Testis (tissue), 5 donors: ENCODE measurements at places on chromosomes 13 and 19. TPM values are rescaled to one million over a fixed set of nuclear protein-coding genes. Genes with fewer than 3 reads are reported as not detected.

VSTM2B gene
- total RNA-seq = 0.62 TPM

- H3K36me3 ChIP-seq = no peaks in the 10 kb centered on the region
- H3K27ac ChIP-seq = peak within 1 kb of the TSS; percentile 79
- H3K27me3 ChIP-seq = no peaks in the 10 kb centered on the region
- peak within 1 kb of the TSS; percentile 69 for H3K4me3 ChIP-seq
- DNase-seq = peak; percentile 68
Observed at GRCh38 chr19:49362048-49362928, at the start of gene TEAD2. Gene TEAD2 (minus strand): TSS chr19:49362416. CDS start chr19:49360075, 2,341 bp downstream.

- H3K27ac ChIP-seq = no peak overlapping the region
- H3K4me3 ChIP-seq = no peak overlapping the region
- no peaks in the 10 kb centered on the region for H3K36me3 ChIP-seq
Observed at GRCh38 chr13:27772651-27773425, 19.4 kb upstream of the GSX1 start.

DNA sequence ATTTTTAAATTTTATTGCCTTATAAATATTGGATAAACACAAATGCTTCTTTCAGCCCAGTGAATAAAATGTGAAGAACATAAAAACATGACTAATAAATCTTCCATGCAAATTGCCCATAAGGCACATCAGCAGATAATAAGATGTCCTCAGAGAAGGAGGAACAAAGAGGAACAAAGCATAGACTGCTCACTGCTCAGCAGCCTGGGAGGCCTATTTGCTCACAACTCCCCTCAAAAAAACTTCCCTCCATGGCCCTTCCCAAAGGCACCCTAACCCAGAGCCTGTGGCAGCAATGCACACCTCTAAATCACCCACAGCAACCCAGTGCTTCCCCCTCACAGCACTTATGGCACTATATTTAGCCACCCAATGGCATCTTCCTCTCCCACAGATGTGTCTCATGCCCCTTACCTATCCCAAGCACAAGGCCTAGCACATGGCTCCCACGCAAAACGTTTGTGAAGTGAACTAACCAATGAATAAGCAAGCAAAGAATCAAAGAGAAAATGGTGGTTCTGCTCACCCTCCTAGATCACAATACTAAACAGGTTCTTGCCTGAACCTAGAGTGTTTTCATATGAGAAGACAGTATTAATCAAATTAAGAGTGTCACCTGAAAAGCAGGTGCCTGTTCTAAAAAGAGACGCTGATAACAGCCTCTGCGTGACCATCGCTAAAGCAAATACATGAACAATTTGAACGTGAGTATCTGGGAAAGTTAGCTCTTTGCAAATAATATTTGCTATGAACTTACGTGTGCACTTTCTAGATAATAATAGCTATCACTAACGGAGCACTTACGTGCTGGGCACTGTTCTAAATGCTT, 96.9 kb downstream of the TBC1D4 start:
- no peak for DNase-seq
- H3K27me3 ChIP-seq = no peaks in the 10 kb centered on the region

- H3K36me3 ChIP-seq = no peaks in the 10 kb centered on the region
- no peak overlapping the region for H3K27ac ChIP-seq
- peaks cover 5% of the 10 kb centered on the region for H3K27me3 ChIP-seq
- no peak for DNase-seq
Observed at GRCh38 chr19:10289167-10289835, 451 bp upstream of the ICAM5 start.

- H3K4me3 ChIP-seq = no peak overlapping the region
- peaks cover under 1% of the 10 kb centered on the region for H3K4me1 ChIP-seq
- peak overlapping the region; percentile 57 for H3K27ac ChIP-seq
- H3K27me3 ChIP-seq = no peaks in the 10 kb centered on the region
- no peaks in the 10 kb centered on the region for H3K36me3 ChIP-seq
Observed at GRCh38 chr13:110281736-110282135, 25.2 kb downstream of the COL4A1 start.

TEX26 gene
- total RNA-seq = 5.5 TPM

ZNF526 gene
- 10.1 TPM for total RNA-seq

MAMSTR gene
- 21.8 TPM for total RNA-seq

KIR3DL2 gene
- total RNA-seq = not detected

CEACAM8 gene
- not detected for total RNA-seq

DNA sequence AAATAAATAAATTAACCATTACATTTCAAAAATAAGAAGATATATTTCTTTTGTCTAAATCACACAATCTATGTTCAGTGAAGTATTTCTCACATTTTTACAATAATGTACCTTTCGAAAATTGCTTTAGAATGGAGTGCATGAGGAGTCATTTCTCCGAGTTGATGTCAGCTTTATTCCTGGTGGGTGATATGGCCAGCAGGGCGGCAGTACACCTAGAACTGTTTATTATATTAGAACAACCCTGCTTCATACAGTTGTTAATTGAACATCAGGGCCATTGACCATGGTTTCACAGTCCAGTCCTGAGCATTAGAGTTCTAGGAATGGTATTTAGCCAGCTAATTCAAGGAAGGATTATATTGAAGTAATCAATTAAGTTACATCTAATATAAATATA, 696.3 kb upstream of the SLC10A2 start:
- H3K4me3 ChIP-seq = no peak overlapping the region
- no peak for DNase-seq
- H3K27me3 ChIP-seq = no peaks in the 10 kb centered on the region
- H3K27ac ChIP-seq = no peak overlapping the region

ERF gene
- 120 TPM for total RNA-seq

DNA sequence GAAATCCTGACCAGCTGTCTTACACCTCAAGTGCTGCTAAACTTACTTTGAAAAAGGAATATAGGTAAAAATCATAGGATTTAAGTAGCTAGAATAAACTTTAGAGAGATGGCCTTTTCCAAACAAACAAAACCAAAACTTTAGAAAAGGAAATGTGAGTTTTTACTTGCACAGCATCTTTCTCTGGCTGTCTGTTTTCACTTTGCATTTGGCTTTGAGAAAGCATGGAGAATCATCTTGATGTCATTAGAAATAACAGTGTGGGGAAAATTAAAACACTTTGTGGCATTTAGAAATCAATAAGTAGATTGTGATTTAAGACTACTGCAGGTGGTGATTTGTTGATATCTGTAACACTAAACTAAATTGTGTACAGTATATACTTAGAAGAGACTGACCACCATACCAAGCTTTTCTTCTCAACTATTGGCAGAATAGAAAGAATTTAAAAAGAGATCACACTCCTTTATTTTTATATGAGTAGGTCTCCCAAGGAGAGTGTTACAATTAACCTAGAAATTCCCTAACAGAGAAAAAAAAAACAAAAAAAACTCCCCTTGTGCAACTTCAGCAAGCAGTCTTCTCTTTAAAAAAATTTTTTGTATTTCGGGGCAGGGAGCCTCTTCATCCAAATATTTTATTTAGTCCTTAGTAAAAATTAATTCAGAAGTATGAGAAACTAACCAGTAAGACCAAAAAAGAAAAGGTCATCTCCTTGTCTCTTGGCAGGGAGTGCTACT, 6.1 kb downstream of the WDFY2 start:
- H3K4me3 ChIP-seq = no peak overlapping the region
- no peaks in the 10 kb centered on the region for H3K36me3 ChIP-seq
- H3K27me3 ChIP-seq = no peaks in the 10 kb centered on the region
- peak overlapping the region; percentile 31 for H3K27ac ChIP-seq
- no peak for DNase-seq
- H3K4me1 ChIP-seq = peaks cover 56% of the 10 kb centered on the region

DNA sequence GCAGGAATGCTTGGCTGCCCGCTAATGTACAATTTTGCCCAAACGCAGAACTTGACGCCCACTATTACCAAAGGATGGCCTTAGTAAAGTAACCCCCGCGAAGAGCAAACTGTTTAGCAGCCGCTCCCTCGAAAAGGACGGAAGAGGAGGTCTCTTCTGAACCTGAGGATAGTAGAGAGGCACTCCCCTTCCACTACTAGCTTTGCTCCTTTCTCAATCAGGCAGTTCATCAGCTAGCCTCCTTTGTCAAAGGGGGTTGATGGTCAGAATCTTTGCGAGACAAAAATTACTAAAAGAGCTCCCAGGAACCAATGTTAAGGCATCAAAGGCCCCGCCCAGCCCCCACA, 534 bp downstream of the CAB39L start:
- DNase-seq = no peak
- H3K4me3 ChIP-seq = peak overlapping the region; percentile 91
- no peaks in the 10 kb centered on the region for H3K36me3 ChIP-seq
- H3K4me1 ChIP-seq = peaks cover 9% of the 10 kb centered on the region
- H3K27ac ChIP-seq = peak overlapping the region; percentile 97

RYR1 gene
- total RNA-seq = 15.6 TPM

GRCh38 chr13:48486362-48486761, 46.5 kb downstream of the RCBTB2 start:
- no peak for DNase-seq
- H3K4me3 ChIP-seq = no peak overlapping the region
- H3K27ac ChIP-seq = no peak overlapping the region
- H3K27me3 ChIP-seq = no peaks in the 10 kb centered on the region
- peaks cover under 1% of the 10 kb centered on the region for H3K4me1 ChIP-seq
